ENCODE measurements at places on chromosomes 6 and 20. TPM values are rescaled to one million over a fixed set of nuclear protein-coding genes. Genes with fewer than 3 reads are reported as not detected.

TINAG gene
- total RNA-seq = not detected

CGA gene
- total RNA-seq = not detected

LY6G5C gene
- total RNA-seq = not detected

RBCK1 gene
- total RNA-seq = 149 TPM

IL17A gene
- total RNA-seq = not detected

RUNX2 gene
- total RNA-seq = 7.3 TPM

TDRD6 gene
- 0.98 TPM for total RNA-seq

Data from tibial nerve (tissue), 4 donors.